Cortex of kidney (tissue), 1 donor: ENCODE measurements at places on chromosomes 4 and X.

- DNase-seq = no peak
Observed at GRCh38 chr4:42871671-42872290, 20.7 kb upstream of the GRXCR1 start.

DNA sequence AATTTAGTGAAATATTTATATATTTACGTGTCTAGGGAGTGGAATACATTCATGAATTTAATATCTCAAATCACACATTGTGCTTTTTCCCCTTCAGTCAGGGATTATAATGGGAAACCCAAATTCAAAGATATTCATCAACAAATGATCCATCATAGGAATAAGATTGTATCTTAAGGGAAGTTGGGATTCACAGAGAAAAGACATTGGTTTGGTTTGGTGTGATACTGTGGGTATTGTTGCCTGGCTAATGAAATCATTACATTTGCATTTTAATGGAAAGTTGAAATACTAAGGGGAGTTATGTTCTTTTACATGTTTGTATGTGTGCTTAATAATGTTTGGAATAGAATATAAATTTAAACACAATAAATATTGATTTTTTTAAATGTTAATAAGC lies 1.7 kb downstream of the TET2 start:
- DNase-seq = no peak

DNA sequence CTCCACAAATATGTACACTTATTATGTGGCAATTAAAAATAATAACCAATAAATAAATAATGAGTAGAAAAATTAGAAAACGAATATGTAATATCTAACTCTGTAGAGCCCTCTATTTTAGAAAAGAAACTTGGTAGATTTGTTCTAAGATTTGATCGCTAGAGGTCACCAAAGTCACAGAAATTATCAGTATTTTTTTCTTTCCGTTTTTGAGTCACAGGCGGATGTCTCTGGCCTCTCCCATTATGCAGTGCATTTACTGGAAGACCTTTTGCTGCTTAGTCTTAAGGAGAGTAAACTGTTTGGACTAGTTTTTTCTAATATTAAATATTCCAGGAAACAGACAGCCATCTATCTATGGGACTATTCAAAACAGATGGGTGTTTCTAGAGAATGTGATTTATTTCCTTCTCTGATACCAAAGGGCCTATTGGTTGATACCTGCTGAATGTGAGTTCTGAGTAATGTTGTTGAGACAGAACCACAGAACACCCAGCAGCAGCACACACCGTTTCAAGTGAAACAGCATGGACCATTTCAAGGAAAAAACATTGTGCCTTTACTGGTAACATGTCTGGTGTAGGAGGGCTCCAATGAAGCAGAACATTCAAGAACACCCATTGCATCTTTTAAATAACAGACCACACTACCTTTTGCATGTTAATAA lies 34.0 kb upstream of the GYPA start:
- no peak for DNase-seq

GRCh38 chr4:80015407-80016189 lies 57.4 kb downstream of the ANTXR2 start:
- no peak for DNase-seq

DNA sequence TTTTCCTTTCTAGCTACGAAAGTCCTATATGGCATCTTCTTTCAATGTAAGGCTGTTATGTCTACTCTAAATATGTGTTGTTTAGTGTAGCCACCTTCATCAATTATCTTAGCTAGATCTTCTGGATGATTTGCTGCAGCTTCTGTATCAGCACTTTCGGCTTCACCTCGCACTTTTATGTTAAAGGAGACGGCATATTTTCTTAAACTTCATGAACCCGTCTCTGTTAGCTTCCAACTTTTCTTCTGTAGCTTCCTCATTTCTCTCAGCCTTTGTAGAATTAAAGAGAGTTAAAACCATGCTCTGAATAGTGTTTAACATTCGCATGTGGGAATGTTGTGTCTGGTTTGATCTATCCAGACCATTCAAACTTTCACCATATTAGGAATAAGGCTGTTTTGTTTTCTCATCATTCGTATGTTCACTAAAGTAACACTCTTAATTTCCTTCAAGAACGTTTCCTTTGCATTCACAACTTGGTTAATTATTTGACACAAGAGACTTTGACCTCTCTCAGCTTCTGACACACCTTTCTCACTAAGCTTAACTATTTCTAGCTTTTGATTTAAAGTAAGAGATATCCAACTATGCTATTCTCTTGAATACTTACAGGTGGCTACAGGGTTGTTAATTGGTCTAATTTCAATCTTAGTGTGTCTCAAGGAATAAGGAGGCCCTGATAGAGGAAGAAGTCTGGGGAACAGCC lies 476.8 kb downstream of the GABRG1 start:
- no peak for DNase-seq

DNA sequence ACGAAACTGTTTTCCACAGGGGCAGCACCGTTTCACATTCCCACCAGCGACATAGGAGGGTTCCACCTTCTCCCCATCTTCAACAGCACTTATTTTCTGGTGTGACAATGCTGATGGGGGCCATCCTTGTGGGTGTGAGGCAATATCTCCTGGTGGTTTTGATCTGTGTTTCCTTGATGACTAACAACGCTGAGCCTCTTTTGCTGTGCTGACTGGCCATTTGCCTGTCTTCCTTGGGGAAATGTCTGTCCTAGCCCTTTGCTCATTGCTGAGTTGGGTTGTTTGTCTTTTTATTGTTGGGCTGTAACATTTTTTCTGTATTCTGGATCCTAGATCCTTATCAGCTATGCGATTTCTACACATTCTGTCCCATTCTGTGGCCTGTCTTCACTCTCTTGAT lies 33.7 kb downstream of the ATP2B3 start:
- no peak for DNase-seq

DNA sequence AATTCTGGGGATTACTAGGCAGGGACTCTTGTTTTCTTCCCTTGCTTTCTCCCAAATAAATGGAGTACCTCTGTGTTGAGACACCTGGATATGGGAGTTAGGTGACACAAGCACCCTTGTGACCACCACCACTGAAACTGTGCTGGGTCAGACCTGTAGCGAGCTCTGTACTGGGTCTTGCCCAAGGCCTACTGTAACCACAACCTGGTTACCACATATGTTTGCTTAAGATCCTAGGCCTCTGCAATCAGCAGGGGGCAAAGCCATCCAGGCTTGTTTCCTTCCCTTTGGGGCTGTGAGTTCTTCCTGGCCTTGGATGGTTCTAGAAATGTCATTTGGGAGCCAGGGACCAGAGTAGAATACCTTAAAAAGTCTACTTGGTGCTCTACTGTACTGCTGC lies 49.4 kb downstream of the LPAR4 start:
- DNase-seq = no peak

- DNase-seq = no peak
Observed at GRCh38 chr4:27020203-27020602, 159.6 kb downstream of the STIM2 start.

DNA sequence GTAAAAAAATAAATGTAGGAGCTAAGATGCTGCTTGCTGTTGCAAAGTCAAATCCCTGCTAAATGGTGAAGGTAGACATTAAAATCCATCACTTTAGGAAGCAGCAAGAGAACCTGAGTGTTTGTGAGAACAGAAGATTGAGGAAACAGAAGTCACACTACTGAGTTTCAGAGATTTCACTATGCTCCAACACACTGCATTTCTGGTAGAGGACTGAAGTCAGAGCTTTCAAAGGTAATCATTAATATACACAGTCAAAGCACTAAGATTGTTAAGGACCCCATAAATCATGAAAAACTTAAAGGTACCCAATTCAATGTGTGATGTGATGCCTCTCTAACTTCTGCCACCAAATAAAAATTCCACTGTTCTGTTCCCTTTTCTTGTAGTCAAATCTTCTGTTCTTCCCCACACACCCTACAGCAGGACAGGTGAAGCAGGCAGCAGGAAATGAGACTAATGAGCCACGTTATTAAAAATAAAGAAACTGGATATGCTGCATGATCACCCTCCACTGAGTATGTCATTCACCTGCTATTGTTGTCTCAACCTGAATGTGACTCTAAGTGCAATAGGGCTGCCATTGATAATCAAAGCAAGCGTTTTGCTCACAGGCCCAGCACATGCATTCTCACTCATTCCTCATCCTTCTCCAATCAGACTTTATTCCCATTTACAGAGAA lies 28.9 kb upstream of the APELA start:
- no peak for DNase-seq

DNA sequence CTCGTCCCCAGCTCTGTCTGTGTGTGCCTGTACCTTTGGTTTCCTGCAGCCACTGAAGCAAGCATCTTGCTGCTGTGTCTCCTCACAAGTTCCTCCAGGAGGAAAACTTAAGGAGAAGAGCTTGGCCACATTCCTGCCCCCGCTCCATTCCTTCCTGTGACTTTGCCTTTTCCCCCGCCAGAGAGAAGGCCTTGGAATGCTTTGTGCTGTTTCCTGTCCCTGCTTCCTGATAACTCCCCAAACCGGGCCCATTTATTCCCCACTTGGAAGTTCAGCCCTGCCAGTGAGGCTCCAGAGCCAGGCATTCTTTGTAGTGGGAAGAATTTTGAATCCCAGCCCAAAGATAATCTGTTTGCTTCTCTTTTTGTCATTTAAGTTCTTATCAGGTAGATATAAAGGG lies 33.1 kb downstream of the SMIM10L2A start:
- DNase-seq = no peak

- no peak for DNase-seq
Observed at GRCh38 chr4:10732235-10732913, 47.8 kb upstream of the CLNK start.
